ENCODE measurements at places on chromosomes 3 and 15.

DNA sequence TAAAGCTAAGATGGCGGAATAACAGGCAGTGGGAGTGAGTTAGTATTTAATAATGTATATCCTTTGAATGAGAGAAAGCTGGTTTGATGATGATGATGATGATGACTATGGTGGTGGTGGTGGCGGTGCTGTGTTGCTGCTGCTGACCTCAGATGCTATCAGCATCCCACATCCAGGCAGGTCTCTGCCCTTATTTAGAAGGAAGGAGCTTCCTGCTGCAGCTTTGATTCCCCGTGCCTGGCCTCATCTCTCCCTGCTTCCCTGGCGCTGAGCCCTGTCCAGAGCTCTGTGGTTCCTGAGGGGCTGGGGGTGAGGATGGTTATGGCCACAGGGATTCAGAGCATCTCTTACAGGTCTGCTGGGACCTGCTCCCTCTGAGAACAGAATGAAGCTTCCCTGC is 73.1 kb downstream of the RAB11A start:
- DNase-seq, result peak; percentile 37

- DNase-seq, result no peak
Observed at GRCh38 chr3:59153648-59154047, 103.8 kb upstream of the CFAP20DC start.

DNA sequence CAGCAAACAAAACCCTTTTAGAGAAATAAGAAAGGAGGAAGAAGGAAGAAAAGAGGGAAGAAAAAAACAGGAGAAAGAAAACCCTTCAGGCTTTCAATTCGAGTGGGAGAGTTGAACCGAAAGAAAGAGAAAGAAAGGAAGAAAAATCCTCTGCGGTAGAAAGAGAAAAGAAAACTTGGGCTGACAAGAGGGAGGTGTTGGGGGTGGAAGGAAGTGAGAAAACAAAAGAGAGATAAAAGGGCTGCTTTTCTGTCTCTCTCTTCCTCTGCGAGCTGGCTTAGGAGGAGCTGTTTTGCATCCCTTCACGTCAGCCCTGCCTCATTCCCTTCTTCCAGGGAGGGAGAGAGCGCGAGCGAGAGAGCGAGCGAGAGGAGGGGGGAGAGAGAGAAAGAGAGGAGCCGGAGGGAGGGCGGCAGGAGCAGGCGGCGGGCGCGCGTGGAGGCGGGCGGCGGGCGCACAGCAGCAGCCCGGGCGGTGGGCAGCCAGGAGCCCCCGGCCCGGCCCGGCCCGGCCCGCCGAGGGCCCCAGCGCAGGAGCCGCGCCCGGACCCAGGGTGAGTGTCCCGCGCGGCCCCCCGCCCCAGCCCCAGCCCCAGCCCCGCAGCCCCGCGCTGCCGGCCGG is at the start of gene ZNF710:
ZNF710 (plus strand) TSS at position 263 of the 621 bp plus-strand sequence. CDS start 65,814 bp downstream, outside the sequence.
- peak; percentile 36 for DNase-seq

- no peak for DNase-seq
Observed at GRCh38 chr15:70407336-70407670, 309.6 kb upstream of the TLE3 start.

DNA sequence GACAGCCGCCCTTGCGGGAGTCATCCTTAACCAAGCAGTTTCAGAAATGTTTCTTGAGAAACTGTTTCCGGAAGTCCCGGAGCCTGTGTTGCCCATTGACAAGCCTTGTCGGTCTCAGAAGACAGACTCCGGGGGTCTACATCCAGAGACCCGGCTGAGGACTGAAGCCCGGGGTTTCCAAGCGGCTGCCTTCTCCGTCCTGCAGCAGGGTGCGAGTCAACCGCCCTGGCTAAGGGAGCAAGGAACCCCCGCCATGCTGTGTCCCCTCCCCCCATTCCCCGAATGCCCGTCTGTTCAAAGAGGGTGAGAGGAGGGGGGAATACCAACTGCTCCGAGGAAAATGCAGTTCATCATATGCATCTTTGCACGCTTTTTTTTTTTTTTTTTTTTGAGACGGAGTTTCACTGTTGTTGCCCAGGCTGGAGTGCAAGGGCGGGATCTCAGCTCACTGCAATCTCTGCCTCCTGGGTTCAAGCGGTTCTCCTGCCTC is 61.6 kb downstream of the ATP1B3 start:
- DNase-seq, result no peak

- no peak for DNase-seq
Observed at GRCh38 chr3:194111336-194111735, 24.6 kb upstream of the HES1 start.

DNA sequence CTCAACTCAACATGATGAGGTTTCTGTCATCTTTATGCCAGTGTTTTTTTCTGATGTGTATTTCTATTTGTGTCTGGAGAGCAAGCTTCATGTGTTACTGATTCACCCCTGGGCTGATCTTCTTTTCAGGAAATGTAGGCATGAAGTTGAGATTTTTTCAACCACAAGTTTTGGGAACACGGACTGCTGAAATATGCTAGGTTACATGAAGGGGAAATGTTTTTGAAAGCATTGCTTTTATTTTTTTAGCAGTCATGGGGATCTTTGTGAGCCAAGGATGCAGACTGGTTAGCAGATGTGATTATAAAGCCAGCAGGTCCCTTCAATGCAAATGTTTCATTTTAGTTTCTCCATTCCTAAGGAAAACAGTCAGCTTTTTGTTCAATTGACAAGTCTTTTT is 219.3 kb upstream of the COL8A1 start:
- DNase-seq, result no peak

DNA sequence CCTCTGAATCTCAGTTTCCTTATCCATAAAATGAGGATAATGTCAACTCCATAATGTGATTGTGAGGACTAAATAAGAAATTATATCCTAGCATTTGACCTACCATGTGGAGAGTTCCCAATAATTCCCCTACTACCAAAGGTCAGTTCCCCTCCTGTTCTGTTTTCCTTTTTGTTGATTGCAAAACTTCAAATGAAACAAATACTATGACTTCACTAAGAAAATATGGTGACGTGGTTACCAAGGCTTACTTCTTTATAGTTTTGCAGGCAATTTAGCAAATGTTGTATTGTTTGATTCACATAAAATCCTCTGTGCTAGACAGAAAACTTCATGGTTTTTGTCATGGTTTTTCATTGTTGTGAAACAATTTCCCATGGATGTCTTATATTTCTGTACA is 153.8 kb upstream of the RORA start:
- no peak for DNase-seq

DNA sequence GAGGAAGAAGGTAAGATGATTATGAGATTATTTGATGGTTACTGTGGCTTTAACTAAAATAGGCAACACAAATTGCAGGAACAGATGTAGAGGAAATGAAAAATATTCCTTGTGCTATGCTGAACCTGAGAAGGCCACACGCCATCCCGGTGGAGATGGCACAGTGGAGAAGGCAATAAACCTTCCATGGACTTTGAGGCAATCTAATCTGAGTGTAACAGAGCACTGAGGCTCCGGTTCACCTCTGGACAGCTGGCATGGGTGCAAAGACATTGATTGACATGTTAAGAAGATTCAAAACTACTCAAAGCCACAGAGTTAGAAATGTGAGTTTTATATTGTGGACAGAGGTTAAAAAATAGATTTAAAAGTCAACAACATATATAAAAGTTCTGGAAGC is 535.7 kb downstream of the AGBL1 start:
- DNase-seq, result no peak

GRCh38 chr3:41467481-41467880 is 268.2 kb downstream of the CTNNB1 start:
- DNase-seq, result no peak

GRCh38 chr15:66505818-66506217 is 692 bp downstream of the ZWILCH start:
- no peak for DNase-seq

DNA sequence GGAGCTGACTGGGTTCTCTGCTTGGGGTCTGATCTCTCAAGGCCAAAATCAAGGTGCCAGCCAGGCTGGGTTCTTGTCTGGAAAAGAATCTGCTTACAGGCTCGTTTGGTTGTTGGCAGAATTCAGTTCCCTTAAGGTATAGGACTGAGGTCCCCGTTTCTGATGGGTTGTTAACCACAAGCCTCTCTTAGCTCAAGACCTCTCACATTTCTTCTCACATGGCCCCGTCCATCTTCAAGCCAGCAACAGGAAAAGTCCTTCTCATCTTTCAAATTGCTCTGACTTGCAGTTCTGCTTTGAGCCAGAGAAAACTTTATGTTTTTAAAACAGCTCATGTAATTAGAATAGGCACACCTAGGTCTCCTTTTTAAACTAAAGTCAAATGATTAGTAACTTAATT is 20.4 kb downstream of the UACA start:
- no peak for DNase-seq

DNA sequence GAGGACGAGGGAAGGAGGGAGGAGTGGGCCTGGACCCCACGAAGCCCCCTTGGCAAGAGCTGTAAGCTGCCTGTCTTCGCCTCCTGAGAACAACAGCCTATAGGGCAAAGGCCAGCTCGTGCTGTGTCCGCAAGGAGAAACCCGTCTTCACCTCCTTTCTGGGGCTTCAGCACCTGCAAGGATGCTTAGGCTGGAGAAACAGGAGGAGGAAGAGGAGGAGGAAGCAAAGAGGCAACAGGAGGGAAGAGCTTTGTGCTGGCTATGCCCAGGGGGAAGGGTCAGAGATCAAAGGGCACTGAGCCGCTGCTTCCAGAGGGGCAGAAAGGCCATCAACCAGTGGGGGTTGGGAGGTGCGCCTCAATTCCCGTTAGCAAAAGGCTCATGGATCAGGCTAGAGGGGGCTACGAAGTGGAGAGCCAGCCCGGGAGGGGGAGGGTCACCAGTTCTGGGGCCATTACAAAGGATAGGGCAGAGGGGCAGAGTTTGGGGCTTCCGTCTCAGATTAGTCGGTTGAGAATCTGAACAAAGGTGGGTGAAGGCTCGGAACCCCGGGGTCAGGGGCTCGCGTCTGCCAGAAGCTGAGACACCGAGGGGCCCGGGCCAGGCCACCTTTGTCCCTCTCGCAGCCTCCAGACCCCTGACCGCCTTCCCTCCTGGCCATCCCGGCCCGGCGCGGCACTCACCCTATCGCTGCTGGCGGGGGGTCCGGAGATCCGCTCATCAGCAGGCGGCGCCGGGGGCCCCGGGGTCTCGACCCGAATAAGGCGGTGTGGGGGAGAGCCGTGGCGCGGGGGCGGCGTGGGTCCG is 792 bp downstream of the SHF start:
- no peak for DNase-seq

GRCh38 chr3:46576-46975 is 150.0 kb upstream of the CHL1 start:
- DNase-seq, result no peak

GRCh38 chr3:66854601-66855151 is 143.4 kb upstream of the KBTBD8 start:
- no peak for DNase-seq

DNA sequence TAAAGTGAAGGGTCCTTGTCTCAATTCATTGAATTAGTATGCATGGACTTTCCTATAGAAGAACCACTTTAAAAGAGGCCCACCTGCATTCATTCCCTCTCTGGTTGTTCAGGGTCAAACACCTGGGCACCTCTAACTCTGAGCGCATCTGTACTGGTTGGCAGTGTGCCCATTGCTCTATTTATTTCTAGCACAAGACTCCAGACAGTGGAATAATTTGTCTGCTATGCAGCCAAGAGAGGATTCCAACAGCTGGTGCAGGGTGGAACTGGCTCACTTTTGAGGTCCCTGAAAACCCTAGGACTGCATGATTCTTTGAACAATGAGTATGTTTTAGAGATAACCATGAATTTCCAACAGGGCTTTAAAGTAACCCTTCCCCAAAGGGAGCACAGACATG is 57.9 kb downstream of the CCDC33 start:
- DNase-seq, result no peak
